ENCODE measurements at places on chromosomes 2 and 18.

DNA sequence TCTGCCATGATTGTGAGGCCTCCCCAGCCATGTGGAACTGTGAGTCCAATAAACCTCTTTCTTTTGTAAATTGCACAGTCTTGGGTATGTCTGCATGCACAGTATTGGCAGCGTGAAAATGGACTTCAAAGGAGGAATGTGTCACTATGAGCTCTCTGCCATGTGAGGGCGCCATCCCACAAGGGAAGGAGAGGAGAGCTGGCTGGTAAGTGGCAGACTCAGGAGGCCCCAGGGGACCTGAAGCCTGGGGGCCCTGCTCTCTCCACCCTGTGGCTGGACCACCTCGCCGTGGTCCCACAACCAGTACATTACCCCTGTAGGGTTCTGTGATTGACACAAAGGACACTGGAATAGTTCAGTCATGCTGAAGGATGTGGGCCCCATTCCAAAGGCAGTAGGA lies 122.1 kb downstream of the RPIA start:
- no peak for DNase-seq

- no peak for DNase-seq
These were observed 52.2 kb downstream of the NCOA1 start for GRCh38 chr2:24543252-24543651.

DNA sequence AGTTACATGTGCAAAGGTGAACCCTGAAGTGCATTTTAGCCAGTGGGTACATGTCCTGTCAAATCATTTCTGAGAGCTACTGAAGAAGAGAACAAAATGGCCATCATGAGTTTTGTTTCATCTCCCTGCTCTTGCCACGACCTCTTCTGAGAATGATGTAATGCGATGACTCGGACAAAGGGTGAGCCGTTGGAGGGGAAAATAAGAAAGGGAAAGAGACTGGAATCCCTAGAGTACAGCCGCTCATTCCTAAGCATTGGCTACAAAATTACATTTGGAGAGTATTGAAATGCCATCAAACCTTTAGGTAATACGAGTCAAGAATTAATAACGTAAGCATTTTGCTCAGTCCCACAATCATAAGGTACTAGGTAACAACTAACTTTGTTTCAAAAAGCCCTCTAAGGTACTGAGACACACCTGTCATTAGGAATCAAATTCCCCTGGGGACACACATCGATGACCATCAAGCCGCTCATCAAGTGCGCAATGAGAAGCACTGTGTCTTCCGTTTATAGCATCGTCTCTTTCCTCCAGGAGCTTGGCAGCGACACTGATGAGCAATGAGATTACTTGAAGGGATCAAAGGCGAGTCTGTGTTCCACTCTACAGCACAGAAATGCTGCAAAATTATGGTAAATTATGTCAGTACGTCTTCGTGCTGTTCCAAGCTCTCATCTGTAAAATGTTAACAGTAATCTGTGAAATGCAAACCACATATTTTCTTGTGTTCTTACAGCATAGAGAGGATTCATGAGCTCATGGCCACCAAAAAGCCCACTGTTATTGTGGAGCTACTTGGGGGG lies 97.3 kb upstream of the PIEZO2 start:
- DNase-seq, result no peak

GRCh38 chr2:240129311-240129710 lies 6.8 kb downstream of the COPS9 start:
- no peak for DNase-seq

DNA sequence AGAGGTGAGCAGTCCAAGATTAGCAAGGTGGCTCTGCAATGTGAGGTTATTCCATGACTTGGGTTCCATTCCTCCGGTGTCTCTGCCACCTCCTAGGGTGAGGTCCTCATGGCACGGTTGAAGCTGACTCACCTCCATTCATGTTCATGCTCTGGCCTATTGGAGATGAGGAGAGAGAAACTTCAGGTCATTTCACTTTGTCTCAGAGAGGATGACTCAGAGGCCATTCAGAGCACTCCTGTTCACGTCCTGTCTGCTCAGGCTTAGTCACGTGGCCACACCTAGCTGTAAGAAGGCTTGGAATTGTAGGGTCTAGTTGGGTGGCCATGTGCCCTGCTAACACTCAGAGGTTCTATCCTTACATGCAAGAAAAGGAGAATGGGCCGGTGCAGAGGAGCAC lies 67.5 kb upstream of the MBOAT2 start:
- DNase-seq, result no peak

DNA sequence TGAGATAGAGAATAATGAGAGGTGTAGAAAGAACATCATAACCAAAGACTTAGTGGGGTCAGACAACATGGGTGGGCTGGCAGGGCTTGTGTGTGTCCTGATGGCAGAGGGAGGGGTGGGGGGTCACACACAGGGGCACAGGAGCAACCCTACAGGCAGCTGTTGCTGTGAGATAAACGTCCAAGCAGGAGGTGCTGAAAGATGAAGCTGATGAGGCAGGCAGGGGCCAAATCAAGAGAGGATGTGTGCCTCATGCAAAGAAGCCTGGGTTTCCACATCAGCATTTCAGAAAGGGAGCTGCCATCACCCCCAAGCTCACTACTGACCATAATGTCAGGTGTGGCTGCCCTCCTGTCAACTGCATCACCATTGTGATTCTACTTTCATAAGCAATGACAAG lies 16.0 kb upstream of the SKA1 start:
- DNase-seq, result no peak

GRCh38 chr18:75033516-75033915 lies 175.4 kb downstream of the PTGR3 start:
- DNase-seq, result no peak

All from MM.1S (cell line).